ENCODE measurements at places on chromosomes 12 and 14. TPM values are rescaled to one million over a fixed set of nuclear protein-coding genes. Genes with fewer than 3 reads are reported as not detected.

EML5 gene
- 2.6 TPM for total RNA-seq

DNA sequence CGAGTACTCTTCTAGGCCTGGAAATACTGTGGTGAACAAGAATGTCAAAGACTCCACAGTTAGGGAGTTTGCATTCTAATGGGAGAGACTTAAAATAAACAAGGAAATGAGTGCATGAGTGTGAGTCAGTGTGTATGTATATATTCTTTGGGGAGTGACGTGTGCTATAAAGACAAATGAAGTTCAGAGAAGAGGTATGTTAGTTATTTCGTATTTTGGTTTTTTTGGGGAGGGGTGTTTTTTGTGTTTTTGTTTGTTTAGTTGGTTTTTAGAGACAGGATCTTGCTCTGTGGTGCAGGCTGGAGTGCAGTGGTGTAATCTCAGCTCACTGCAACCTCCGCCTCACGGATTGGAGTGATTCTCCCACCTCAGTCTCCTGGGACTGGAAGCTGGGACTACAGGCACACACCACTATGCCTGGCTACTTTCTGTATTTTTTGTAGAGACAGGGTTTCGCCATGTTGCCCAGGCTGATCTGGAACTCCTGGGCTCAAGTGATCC is 74.3 kb downstream of the SRGAP1 start:
- no peak for ATAC-seq

DNA sequence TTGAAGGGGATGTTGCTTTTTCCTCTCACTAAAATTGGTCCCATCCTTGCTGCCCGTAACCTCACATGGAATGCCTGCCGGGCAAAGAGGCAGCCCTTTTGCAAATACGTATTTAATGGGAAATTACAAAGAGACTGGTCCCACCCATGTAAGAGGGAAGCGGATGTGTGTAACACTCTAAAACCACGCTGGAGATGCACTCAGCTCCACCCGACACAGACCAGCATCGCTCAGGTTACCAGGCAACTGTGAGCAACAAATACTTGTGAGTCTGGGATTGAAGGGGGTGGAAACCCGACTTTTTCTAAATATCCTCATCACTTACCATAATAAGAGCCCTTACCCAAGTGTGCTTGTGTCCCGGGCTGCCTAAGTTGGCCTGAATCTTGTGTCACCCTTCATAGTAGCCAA is 47.7 kb downstream of the ELK3 start:
- peak; percentile 83 for ATAC-seq

DNA sequence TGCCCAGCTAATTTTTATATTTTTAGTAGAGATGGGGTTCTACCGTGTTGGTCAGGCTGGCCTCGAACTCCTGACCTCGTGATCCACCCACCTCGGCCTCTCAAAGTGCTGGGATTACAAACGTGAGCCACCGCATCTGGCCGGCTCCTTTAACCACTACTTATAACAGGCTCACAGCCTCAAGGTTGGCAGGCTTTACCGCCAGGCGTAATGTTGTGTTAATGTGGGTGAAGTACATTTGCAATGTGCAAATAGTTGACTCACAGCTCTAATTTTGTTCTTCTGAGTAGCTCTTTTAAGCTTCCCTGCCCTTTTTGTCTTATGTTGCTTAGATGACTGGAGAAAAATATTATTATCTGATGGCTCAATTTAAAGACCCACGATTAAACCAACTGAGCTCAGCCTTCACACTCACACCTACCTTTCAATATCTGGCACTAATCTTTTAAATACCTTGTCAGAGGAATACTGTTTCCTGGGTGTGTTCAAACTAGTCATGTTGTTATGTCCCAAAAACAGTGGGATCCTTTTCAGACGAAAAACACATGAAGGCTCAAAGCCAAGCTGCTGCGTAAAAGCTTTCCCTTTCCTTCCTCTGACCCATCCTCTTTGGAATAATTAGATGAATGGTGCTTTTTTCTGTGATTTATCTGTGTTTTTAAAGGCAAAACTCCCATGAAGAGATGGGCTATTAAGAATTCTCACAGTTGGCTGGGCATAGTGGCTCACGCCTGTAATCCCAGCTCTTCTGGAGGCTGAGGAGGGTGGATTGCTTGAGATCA is 57.2 kb upstream of the USP44 start:
- ATAC-seq = no peak
